ENCODE measurements at places on chromosomes 16 and 17. TPM values are rescaled to one million over a fixed set of nuclear protein-coding genes. Genes with fewer than 3 reads are reported as not detected.
A peak's percentile ranks its signal among the peaks of the same experiment; 100 is the strongest.

DNA sequence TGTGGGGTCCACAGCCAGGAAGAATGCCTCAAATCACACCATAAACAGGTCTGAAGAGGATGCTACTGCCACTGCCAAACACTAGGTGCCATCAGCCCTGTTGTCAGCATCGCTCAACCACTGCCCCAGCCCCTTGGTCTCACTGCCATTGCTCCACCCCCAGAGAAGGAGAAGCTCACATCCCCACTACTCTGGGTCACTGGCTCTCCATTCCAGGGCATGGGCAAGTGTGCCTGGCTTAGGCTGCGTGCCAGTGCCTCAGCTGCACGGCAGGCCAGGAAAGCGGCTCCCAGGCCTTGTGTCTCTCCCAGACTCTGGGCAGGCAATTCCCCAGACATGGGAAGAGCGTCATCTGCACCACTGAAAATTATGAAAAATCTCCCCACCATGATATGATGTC, 1.2 kb upstream of the IGSF6 start:
- DNase-seq = no peak

- no peak for DNase-seq
Observed at GRCh38 chr16:5917436-5918195, 820.0 kb upstream of the EEF2KMT start.

GRCh38 chr17:35127751-35128514, 6.5 kb downstream of the FNDC8 start:
- DNase-seq = no peak

- no peak for DNase-seq
Observed at GRCh38 chr16:85653290-85653891, 35.4 kb downstream of the GINS2 start.

- peak; percentile 54 for DNase-seq
Observed at GRCh38 chr16:22188595-22189442, 17.3 kb upstream of the EEF2K start.

GRCh38 chr17:7295230-7296180, 1.1 kb upstream of the YBX2 start:
- no peak for DNase-seq

DNA sequence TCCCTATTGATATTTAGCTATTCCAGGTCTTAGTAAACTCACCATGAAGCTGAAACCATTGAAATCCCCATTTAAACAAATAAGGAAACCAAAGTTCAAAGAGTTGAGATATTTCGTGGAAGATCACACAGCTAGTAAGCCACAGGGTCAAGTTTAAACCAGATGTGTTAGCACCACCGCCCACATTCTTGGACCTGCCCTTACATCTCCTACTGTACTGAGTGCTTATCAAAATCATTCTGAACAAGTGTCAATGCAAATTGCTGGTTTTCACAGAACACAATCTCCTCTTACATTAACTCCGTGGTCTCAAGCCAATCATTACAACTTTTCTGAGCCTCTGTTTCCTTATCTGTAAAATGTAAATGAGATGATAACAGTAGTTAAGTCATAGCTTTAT, 676.2 kb downstream of the CDH11 start:
- no peak for DNase-seq

GRCh38 chr16:4160658-4161430, 44.6 kb upstream of the ADCY9 start:
- no peak for DNase-seq

DNA sequence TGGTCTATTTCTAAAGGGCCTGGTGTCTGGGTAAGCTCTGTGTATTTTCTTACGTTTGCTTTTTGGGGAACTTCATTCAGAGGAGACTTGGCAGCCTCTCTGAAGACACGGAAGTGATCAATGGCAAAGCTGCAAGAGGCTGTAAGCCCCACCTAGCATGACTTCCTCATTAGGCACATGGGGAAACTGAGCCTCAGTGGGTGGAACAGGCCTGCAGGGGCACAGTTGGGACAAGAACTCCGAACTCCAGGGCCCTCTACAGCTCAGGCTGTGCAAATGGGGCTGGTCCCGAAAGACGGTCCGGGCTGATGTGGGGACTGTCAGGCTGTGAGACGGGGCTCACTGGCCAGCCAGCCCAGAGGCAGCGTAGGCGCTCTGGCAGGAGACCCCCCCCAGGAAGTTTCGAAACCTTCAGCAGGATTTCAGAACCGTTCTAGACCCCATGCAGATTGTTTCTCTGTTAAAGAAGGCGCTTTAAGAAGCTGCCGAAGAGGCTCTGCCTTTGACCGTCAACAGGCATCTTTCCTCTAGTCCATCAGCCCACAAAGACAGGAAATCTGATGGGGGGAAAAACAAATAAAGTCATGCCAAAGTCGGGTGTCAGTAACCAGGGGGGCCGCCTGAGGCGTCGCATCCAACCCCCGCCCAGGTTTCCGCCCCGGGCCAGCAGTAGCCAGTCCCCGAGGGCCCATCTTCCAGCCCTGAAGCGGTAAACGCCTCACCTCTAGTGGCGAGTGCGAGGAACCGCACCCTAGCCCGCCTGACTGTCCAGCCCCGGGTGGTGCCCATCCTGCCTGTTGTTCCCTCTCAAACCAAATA, 79.8 kb upstream of the TBC1D3K start:
- no peak for DNase-seq

NOD2 gene
- 0.57 TPM for polyA plus RNA-seq

SYT17 gene
- 10.5 TPM for polyA plus RNA-seq

KRT33A gene
- polyA plus RNA-seq = not detected

TBX21 gene
- 0.07 TPM for polyA plus RNA-seq

Data from renal cortex interstitium (tissue), 15 donors.